ENCODE measurements at places on chromosomes 16 and 17.

DNA sequence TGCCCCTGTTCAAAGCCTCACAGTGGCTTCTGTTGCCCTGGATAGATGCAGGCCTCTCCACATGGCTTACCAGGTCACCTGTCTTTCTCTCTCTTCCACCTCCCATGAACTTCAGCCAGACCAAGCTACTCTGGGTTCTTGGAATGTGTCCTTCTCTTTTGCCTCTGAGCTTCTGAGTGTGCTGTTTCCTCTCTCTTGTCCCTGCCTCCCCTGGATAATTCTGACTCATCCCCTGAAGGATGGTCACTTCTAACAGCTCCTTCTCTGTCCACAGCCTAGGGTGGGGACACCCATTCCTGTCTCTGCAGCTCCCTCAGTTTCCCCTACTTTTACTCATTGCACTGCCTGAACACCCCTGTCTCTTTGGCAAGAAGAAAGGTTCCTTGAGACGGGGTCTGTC, 2.9 kb downstream of the GUCY2D start:
- no peak for DNase-seq

- DNase-seq: no peak
Measured at GRCh38 chr17:6669479-6670212, 18.1 kb downstream of the C17orf100 start.

GRCh38 chr17:75504347-75505151, 10.8 kb downstream of the CASKIN2 start:
- DNase-seq: no peak

DNA sequence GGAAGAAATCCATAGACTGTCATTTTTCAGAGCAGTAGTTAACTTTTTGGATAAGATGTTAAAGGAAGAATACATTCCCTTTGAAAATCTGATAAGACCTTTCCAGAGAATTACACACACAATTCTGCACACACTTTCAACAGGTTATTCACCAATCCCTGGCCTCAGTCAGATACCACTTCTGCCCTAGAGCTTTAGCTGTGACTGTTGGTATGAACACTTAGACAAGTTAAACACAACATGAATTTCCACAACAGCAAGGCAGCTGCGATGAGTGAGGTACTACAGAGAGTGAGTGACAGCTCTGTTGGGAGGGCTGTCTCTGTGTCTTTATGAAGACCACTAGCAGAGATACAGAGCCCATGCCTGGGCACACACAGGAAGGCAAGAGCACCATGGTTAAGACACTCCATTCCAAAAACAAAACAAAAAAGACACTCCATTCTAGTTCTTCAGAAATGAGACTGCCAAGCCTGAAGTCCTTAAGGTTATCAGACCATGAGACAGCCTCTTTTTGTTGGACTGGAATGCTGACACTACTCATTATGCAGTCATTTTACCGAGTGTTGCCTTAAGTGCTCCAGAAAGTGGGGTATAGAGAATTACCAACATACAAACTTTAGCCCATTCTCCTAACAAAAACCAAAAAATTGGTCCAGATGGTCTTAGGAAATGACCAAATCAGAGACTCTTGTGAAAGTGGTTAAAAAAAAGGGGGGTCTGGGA, 42.4 kb downstream of the TOM1L2 start:
- DNase-seq: no peak

DNA sequence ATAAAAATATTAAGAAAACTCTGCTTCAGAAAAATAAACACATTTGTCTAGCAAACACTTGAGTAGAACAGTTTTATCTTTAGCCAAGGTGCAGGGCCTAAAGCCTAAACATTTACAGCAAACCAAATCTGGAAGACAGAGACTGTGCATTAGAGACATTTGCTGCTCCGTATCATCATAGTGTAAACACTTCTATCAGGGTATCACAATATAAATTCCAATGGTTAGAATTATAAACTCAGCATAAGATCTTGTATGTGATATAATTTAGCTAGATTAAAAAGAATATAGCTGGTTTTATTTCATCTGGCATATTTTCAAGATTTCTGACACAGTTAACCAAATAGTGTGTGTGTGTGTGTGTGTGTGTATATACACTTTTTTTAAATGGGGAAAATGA, 133.8 kb upstream of the NACA2 start:
- DNase-seq: no peak

DNA sequence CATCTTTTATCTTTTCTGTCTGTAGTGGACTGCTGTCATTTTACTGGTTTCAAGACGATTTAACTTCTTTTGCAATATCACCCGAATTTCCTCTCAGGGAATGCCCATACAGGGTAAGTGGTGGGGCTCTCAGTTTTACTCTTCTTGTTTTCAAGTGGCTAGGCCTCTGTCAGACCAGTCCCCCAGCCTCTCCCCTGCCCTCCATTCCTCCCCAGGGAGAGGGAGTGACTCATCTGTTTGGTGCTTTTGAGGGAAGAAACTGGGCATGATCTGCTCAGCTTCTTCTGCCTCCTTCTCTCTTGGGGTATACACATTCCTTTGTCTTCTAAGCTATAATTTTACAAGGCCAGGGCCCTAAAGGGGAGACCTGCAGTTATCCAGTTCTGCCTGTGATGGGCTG, 332.0 kb downstream of the CBLN1 start:
- no peak for DNase-seq

GRCh38 chr16:86504315-86505184, 5.8 kb upstream of the FOXF1 start:
- DNase-seq: no peak

- DNase-seq: peak; percentile 8
Measured at GRCh38 chr17:64180089-64181073, 50.4 kb upstream of the ERN1 start.

- DNase-seq: no peak
Measured at GRCh38 chr17:70091696-70092095, 16.7 kb downstream of the KCNJ16 start.

DNA sequence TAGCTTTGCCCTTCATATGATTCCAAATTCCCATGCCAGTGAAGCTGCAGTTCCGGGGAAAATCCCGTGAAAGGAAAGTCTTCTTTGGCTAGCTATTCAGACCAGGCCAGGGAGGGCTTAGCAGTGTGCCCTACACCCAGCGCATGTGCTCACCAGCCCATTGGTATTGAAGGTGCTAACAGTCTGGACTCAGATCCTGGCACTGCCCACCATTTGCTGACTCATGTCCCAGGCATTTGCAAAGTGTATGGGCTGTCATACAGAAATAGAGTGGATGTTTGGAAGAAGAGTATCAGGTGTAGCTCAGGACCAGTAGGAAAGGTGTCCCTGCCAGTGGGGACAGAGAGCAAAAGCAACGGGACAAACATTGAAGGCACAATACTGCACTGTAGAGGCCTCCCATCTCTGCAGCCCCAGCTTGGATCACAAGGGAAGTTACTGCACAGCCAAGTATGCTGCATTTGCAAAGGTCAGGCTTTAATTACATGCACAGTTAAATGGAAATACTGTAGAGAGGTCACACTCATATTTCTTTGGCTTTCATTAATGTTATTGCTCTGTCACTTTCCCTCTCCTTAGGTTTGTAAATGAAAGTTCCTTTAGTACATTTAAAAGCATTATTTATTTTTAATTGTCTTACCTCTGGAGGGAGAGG, 220.0 kb downstream of the IRX3 start:
- DNase-seq: peak; percentile 39

DNA sequence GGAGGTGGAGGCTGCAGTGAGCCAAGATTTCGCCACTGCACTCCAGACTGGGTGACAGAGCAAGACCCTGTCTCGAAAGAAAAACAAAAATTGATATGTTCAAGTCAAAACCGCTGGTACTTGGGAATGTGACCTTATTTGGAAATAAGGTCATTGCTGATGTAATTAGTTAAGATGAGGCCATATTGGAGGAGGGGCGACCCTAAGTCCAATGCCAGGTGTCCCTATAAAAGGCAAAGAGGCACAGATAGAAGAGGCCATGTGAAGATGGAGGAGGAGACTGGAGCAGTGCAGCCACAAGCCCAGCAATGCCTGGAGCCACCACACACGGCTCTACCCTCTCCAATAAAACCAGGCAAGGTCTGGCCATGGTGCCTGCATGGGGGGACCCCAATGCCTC, 50.8 kb upstream of the JPH3 start:
- no peak for DNase-seq

- DNase-seq: no peak
Measured at GRCh38 chr16:65617421-65617820, 495.6 kb upstream of the CDH11 start.

GRCh38 chr17:1301546-1301945, 22.1 kb downstream of the TRARG1 start:
- DNase-seq: no peak

- DNase-seq: no peak
Measured at GRCh38 chr16:57128771-57129389, 36.5 kb downstream of the CPNE2 start.

- DNase-seq: no peak
Measured at GRCh38 chr17:2911755-2912111, 115.5 kb downstream of the RAP1GAP2 start.

- DNase-seq: no peak
Measured at GRCh38 chr17:42651392-42651791, 7.7 kb upstream of the TUBG2 start.
